Stimulated activated CD4-positive, alpha-beta T cell treated with anti-CD3 and anti-CD28 coated beads, Interleukin-1b, Interleukin-23, amount 100 ng/mL, for 1 hour (primary cell): ENCODE measurements at places on chromosomes 5 and 9.

DNA sequence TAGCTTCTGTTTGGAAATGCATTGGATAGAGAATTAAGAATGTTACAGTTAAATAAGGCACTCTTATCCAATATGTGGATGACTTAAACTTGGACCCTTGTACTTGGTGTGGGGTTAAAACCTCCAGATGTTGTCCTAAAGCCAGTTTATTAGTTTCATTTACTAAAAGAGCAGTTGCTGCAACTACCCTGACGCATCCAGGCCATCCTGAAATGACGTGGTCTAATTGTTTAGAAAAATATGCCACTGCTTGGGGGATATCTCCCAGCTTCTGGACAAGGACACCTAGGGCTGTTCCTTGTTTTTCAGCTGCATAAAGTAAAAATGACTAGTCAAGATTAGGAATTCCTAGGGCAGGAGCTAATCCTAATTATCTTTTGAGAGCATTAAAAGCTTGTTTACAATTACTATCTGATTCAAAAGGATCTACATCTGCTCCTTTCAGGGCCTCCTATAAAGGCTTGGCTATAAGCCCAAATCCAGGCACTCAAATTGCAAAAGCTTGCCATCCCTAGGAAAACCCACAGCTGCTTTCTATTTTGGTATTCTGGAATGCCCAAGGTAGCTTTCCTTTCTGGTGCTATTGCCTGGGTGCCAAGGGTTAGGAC lies 45.7 kb upstream of the SLCO4C1 start:
- DNase-seq: no peak

GRCh38 chr5:31194468-31194813 lies 955 bp downstream of the CDH6 start:
- no peak for DNase-seq

DNA sequence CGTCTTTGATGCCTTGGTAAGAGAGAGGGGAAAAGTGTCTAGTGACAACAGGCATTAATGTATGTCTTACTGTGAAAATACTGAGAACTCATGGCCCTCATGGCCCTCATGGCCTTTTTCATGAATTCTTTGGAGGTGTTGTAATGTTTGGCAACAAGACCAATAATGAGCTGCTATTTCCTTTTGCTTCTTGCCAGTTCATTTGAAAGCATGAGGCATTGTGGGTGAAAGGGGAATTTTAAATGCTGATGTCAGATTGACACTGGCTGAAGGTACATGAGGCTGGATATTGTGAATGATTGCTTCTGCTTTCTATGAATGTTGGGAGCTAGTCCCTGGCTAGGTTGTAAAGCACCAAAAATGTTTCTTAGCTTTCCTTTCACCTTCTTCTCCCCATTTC lies 79.2 kb downstream of the DOCK2 start:
- DNase-seq: no peak

DNA sequence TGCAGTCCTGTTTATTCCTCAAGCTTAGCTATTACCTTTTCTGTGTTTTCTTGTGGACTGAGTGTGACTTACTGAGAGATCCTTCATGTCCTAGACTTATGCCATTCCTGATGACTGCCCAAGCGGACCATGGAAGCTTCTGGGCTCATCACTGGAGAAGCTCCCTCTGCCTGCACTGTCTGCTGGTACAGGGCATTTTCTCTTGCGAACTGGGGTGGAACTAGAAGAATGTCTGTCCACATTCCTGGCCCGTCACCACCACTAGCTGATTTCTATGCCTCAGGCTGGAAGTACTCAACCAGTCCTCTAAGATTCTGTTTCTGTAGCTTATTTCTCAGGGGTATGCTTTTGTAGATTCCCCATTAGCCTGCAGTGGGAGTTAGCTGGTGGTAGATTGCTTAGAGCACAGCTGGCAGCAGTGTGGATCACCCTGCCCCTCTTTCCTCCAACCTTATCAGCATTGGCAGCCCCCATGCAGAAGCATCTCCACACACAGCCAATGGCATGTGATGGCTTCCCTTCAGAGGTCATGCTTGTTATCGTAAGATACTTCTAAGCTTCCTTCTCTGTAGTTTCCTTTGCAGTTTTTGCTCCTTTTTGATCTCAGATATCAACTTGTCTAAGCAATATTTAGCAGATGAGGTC lies 12.4 kb downstream of the SLC36A1 start:
- no peak for DNase-seq

GRCh38 chr9:71677209-71677608 lies 91.1 kb downstream of the CEMIP2 start:
- no peak for DNase-seq

GRCh38 chr5:54514291-54514690 lies 3.3 kb upstream of the SNX18 start:
- DNase-seq: no peak

DNA sequence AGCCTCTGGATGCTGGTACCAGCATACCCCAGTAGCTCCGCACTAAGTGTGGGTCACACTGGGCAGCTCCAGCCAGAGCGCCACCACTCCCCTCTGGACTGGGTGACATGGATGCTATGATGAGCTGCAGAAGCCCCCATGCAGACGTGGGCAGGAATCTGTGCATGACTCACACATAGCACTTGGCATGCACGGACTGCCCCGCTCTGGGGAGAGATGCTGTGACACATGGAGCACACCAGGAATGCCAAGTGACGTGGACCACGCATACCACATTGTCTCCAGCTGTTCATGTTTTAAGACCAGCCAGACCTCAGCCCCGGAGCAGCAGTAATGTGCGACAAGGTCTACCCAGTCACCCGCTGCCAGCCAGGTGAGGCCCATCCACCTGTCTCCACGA lies 64.1 kb downstream of the SEMA4D start:
- DNase-seq: no peak

DNA sequence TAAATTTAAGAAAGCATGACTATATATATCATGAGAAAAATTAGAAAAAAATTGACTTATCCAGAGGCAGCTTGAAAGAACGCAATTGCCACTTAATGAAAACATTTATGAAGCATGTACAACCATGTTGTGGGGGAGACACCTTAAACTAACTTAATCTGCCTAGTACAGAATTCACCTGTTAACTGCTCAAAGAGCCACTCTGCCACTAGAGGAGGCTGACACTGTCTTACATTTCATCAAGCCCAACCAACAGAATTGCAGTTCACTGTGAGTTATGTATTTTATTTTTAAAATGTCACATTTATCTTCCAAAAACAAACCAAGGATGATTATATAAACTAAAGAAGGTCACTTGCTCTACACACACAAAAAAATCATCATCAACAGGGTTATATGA lies 252.9 kb downstream of the MLLT3 start:
- no peak for DNase-seq
